ENCODE measurements at places on chromosomes 7 and 10.

GRCh38 chr7:134315679-134316538, 821 bp downstream of the SLC35B4 start:
- no peaks in the 10 kb centered on the region for H3K36me3 ChIP-seq
- H3K4me1 ChIP-seq: peaks cover 15% of the 10 kb centered on the region
- H3K27ac ChIP-seq: peak overlapping the region; percentile 61
- peak overlapping the region; percentile 85 for H3K4me3 ChIP-seq

GRCh38 chr10:5545778-5546710, 21.3 kb downstream of the CALML3 start:
- H3K36me3 ChIP-seq: peaks cover 5% of the 10 kb centered on the region
- H3K4me1 ChIP-seq: peaks cover 11% of the 10 kb centered on the region
- DNase-seq: no peak
- H3K27ac ChIP-seq: no peak overlapping the region

GRCh38 chr10:130230611-130231010, 94.4 kb downstream of the GLRX3 start:
- no peak overlapping the region for H3K27ac ChIP-seq
- no peak for DNase-seq
- H3K4me3 ChIP-seq: no peak overlapping the region
- H3K36me3 ChIP-seq: peaks cover 12% of the 10 kb centered on the region
- no peaks in the 10 kb centered on the region for H3K4me1 ChIP-seq
- H3K27me3 ChIP-seq: no peaks in the 10 kb centered on the region

GRCh38 chr7:150959739-150960734, 18.1 kb downstream of the KCNH2 start:
- peaks cover 7% of the 10 kb centered on the region for H3K36me3 ChIP-seq
- peaks cover 35% of the 10 kb centered on the region for H3K27me3 ChIP-seq
- H3K4me1 ChIP-seq: peaks cover 21% of the 10 kb centered on the region

DNA sequence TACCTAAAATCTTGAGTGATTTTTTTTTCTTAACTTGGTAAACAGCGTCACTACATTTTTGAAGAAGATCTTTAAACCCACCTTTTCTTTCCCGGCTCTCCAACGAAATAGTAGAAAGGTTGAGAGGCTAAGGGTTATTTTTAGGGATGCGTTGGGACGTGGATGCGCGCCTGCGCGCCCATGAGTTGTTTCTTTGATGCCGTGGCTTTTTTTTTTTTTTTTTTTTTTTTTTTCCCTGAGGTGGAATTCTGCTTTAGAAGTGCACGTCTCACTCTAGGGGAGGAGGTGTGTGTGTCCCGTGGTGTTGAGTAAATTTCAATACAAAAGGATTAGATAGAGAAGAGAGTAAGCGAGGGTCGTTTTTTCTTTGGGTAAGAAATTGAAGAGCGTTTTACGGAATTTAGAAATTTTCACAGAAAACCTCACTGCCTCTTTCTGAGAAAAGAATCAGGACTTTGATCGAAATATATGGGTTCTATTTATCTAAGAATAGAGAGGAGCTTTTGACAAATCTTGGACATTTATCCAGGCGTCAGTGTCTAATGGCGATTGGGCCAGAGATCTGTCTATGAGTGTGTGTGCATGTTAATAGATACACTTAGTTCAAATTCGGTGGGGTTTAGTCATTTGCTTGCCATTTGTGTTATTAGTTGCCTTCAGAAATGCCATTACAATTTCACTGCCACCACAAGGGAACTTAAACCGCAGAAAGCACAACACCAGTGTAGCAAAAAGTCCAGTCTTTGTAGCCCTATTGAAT, 1.2 kb upstream of the SP8 start:
- DNase-seq: no peak
- peaks cover 9% of the 10 kb centered on the region for H3K36me3 ChIP-seq
- H3K27ac ChIP-seq: no peak overlapping the region
- H3K4me1 ChIP-seq: peaks cover 26% of the 10 kb centered on the region

GRCh38 chr7:50857804-50858489, 75.3 kb upstream of the GRB10 start:
- no peak overlapping the region for H3K27ac ChIP-seq
- no peak for DNase-seq
- no peaks in the 10 kb centered on the region for H3K4me1 ChIP-seq

DNA sequence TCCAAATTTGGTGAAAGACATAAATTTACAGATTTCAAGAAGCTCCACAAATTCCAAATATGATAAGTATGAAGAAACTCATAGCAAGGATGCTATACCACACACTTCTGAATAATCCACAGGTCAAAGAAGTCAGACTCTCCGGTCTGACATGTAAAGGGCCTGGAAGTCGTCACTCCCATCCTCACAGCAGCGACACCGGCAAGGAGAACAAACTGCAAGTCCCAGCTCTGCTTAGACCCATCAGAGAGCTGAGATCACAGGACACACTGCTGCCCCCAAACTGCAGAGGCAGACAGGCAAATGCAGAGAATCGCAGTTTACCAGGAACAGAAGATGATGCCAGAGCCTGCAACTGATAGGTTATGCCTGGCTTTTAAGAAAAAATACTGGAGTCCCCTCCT, 62.0 kb downstream of the AMZ1 start:
- H3K27me3 ChIP-seq: no peaks in the 10 kb centered on the region
- no peak overlapping the region for H3K4me3 ChIP-seq
- H3K4me1 ChIP-seq: peaks cover 2% of the 10 kb centered on the region

DNA sequence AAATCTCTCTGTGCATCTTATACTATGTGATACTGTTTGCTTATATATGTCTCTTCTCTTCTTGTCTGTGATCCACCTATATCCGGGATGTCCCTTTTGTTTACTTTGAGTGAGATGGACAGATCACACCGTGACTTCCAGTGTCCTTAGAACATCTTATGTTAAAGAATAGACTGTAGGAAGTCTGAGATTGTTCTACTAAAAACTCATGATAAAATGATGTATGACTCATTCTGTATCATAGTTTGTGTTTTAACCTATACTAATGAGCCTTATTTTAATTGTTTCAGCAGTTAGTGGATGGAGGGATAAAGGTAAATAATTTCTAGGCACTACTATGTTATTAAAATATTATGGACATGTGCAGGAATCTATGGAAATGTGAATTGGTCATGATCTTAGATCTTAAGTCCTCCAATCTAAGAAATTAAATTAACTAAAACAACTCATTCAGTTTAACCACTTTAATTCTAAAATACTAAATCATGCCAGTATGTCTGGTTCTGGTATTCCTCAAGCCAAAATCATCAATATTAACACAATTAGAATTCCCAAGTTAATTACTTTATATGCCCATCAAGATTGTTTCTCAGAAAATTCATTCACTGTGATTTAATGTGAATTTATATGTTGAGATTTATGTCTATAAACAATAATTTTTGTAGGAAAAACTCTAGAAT, 32.0 kb downstream of the ITGB8 start:
- no peak overlapping the region for H3K4me3 ChIP-seq
- H3K36me3 ChIP-seq: no peaks in the 10 kb centered on the region
- peaks cover 3% of the 10 kb centered on the region for H3K27me3 ChIP-seq
- no peak overlapping the region for H3K27ac ChIP-seq
- H3K4me1 ChIP-seq: no peaks in the 10 kb centered on the region
- no peak for DNase-seq

GRCh38 chr10:112732277-112732921, 217.6 kb upstream of the TCF7L2 start:
- peaks cover 8% of the 10 kb centered on the region for H3K36me3 ChIP-seq
- no peak for DNase-seq
- H3K4me1 ChIP-seq: no peaks in the 10 kb centered on the region
- H3K27ac ChIP-seq: no peak overlapping the region

DNA sequence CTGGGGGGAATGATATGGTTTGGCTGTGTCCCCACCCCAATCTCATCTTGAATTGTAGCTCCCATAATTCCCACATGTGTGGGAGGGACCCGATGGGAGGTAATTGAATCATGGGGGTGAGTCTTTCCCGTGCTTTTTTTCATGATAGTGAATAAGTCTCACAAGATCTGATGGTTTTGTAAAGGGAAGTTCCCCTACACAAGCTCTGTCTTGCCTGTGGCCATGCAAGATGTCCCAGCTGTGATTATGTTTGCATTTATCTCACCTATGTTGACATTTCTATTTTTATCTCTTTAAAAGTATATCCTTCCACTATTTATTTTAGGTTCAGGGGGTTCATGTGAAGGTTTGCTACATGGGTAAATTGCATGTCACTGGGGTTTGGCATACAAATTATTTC, 323.9 kb upstream of the GLI3 start:
- H3K27ac ChIP-seq: no peak overlapping the region
- no peak overlapping the region for H3K4me3 ChIP-seq
- no peak for DNase-seq
- peaks cover 2% of the 10 kb centered on the region for H3K27me3 ChIP-seq
- H3K4me1 ChIP-seq: no peaks in the 10 kb centered on the region

GRCh38 chr7:133108023-133108422, 26.1 kb upstream of the CHCHD3 start:
- H3K27ac ChIP-seq: no peak overlapping the region
- peaks cover 17% of the 10 kb centered on the region for H3K27me3 ChIP-seq
- no peak for DNase-seq
- no peaks in the 10 kb centered on the region for H3K36me3 ChIP-seq
- H3K4me1 ChIP-seq: no peaks in the 10 kb centered on the region

GRCh38 chr7:2048006-2048405, 184.7 kb downstream of the MAD1L1 start:
- DNase-seq: no peak
- no peak overlapping the region for H3K27ac ChIP-seq
- H3K4me1 ChIP-seq: no peaks in the 10 kb centered on the region
- H3K27me3 ChIP-seq: no peaks in the 10 kb centered on the region

- DNase-seq: no peak
- H3K27me3 ChIP-seq: peaks cover 11% of the 10 kb centered on the region
- no peak overlapping the region for H3K4me3 ChIP-seq
- no peaks in the 10 kb centered on the region for H3K36me3 ChIP-seq
Observed at GRCh38 chr7:37728747-37729146, 45.2 kb downstream of the GPR141 start.

GRCh38 chr10:132785723-132786475, at the start of gene NKX6-2:
Gene NKX6-2, minus strand, starts transcription at chr10:132786147. Its CDS starts 199 bp downstream, at chr10:132785948.
- no peak within 1 kb of the TSS for H3K4me3 ChIP-seq
- DNase-seq: no peak
- no peaks in the 10 kb centered on the region for H3K4me1 ChIP-seq
- no peak within 1 kb of the TSS for H3K27ac ChIP-seq
- peaks cover 17% of the 10 kb centered on the region for H3K27me3 ChIP-seq

DNA sequence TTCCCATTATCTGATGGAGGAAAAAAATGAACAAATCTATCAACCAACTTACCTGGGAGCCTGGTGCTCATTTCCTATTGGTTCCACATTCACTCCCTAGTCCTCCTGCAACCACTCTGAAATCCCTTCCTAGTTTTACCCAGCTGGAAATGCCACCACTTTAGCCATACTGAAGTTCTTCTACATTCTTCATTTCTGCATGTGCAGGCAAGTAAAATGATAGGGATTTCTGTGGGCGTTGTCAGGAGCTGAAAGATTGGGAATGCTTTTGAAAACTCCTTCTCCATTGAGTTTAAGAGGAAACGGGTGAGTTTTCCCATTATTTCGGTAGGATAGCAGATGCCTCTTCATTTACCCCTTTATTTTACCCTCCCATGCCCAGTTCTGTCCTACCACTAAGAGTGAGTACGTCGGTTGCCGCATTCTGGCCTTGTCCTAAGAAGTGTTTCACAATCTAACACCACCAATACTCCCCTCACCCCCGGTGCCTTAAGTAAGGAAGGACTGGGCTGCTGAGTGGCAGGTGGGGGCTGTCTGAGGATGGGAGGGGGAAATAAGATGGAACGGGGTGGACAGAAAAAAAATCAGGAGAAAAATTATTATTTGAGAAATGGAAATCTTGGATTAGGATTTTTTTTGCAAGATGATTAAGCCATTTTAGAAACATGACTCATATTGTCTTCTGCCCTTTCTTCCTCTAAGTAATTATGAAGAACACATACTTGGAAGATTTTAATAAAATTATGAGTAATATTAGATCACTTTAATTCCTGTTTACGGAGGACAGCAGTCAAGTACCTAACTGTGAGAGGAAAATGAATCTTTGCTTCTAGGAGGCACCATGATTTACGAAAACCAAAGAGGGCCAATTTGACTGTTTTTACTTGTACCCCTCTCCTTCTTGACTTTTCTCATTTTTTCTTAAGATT, 13.2 kb upstream of the TAS2R60 start:
- H3K36me3 ChIP-seq: no peaks in the 10 kb centered on the region
- H3K4me3 ChIP-seq: no peak overlapping the region
- H3K4me1 ChIP-seq: peaks cover 5% of the 10 kb centered on the region
- H3K27me3 ChIP-seq: no peaks in the 10 kb centered on the region
- no peak overlapping the region for H3K27ac ChIP-seq
- no peak for DNase-seq

GRCh38 chr7:50679218-50680007, 103.3 kb downstream of the GRB10 start:
- no peak for DNase-seq
- H3K4me1 ChIP-seq: no peaks in the 10 kb centered on the region
- H3K27ac ChIP-seq: no peak overlapping the region
- no peak overlapping the region for H3K4me3 ChIP-seq

- H3K27me3 ChIP-seq: peaks cover 12% of the 10 kb centered on the region
- no peaks in the 10 kb centered on the region for H3K36me3 ChIP-seq
- no peaks in the 10 kb centered on the region for H3K4me1 ChIP-seq
- no peak for DNase-seq
- no peak overlapping the region for H3K27ac ChIP-seq
- H3K4me3 ChIP-seq: no peak overlapping the region
Observed at GRCh38 chr10:83927166-83927565, 212.1 kb upstream of the GHITM start.

GRCh38 chr10:29613791-29614190, 21.0 kb downstream of the SVIL start:
- no peak for DNase-seq
- no peak overlapping the region for H3K4me3 ChIP-seq
- H3K27ac ChIP-seq: no peak overlapping the region
- H3K27me3 ChIP-seq: no peaks in the 10 kb centered on the region
- H3K4me1 ChIP-seq: no peaks in the 10 kb centered on the region

GRCh38 chr7:158685693-158686092, 18.9 kb downstream of the NCAPG2 start:
- H3K27me3 ChIP-seq: no peaks in the 10 kb centered on the region
- H3K4me1 ChIP-seq: no peaks in the 10 kb centered on the region
- peaks cover 53% of the 10 kb centered on the region for H3K36me3 ChIP-seq
- DNase-seq: no peak
- no peak overlapping the region for H3K27ac ChIP-seq
